SK-MEL-5 (cell line): ENCODE measurements at places on chromosomes 2 and 18. TPM values are rescaled to one million over a fixed set of nuclear protein-coding genes. Genes with fewer than 3 reads are reported as not detected.

TMEM163 gene
- total RNA-seq = 0.05 TPM in 1 of 2 replicates, not detected in the other

GRCh38 chr2:32262105-32262504, 2.6 kb downstream of the NLRC4 start:
- DNase-seq = no peak

DNA sequence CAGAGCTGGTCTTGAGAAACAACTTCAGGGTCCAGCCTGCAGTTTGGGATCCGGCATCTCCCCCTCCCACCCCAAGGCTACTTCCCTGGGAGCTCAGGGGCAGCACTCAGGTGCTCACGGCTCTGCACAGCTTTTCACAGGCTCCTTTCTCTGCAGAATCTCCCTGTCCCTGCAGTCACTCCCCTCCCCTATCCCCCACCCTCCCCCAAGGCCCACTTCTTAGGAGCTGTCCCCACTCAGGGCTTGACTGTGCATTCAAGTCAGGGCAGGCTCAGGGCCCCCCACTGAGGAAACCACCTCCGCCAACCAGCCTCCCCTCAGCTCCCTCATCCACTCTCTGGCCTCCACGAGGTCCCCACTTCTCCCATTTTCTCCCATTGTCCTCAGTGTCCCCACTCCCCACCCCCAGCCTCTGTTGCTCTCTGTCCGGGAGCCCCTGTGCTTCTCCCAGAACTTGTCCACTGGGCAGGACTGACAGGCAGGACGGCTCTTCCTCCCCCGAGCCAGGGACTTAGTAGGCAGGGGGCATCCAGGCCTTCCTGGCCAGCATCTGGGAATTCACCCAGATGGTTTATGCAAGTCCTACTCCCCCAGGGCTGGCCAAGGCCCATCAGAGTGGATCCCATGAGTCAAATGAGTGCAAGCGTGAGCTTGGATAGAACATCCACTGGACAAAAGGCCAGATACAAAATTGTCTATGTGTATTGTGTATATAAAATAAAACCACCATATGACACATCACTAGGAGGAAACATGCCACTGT, 7.6 kb downstream of the NMUR1 start:
- DNase-seq = no peak

DNA sequence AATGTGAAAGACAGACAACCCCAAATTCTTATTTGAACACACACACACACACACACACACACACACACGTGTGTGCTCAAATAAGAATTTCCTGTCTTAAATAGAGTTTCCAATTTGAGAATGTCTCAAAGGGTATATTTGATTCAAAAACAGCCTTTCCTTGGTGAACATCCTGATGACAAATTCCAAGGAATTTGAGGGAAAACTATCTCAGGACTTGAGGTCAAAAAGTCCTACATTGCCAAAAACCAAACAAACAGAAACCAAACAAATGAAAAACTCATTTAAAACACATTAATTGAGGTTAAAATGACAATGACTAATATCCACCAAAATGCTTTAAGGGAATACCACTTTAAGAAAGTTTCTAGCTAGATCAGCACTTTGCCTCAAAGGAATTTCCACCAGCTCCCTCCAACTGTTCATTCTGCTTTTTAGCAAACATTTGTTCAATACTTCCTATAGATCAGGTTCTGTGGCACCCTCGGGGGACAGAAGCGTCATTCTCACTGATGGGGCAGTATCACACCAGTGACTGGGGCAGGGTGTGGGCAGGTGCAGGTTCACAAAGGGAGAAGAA, 232.1 kb upstream of the TRIB2 start:
- DNase-seq = no peak

DNA sequence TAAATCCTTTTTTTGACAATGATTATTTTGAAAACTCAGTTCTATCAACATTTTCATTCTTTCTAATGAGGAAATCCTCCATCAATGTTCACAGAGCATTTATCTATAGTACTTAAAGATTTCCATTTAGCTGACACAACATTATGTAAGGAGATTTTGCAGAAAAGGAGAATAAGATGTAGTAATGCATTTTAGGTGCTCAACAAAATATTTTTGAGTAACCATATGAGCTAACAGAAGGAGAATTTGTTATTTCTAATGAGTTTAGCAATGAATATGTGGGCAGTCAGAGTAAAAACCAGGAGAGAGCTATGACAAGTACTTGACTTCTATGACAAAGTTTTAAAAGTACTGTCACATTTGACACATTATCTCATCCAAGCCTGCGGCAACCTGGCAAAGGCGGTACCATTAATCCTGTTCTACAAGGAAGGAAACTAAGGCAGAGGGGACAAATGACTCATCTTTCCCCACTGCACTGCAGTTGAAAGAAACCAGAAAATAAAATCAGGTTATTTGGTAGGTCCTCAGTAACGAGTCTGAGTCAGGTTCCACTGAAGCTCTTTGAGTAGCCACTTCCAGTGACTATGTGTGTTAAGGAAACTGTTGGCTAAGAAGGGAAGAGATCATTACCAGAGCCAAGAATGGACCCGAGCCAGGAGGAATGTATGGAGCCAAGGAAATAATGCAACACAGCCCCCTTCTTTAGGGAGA, 134.1 kb upstream of the ITGB6 start:
- DNase-seq = no peak
